ENCODE measurements at places on chromosomes 1 and 21. TPM values are rescaled to one million over a fixed set of nuclear protein-coding genes. Genes with fewer than 3 reads are reported as not detected.

- H3K36me3 ChIP-seq, result no peaks in the 10 kb centered on the region
- DNase-seq, result no peak
- H3K4me1 ChIP-seq, result peaks cover 4% of the 10 kb centered on the region
- H3K27ac ChIP-seq, result no peak overlapping the region
Observed at GRCh38 chr1:45929257-45929687, 125.9 kb downstream of the MAST2 start.

- H3K27me3 ChIP-seq, result no peaks in the 10 kb centered on the region
- H3K36me3 ChIP-seq, result no peaks in the 10 kb centered on the region
- no peak overlapping the region for H3K4me3 ChIP-seq
- no peaks in the 10 kb centered on the region for H3K4me1 ChIP-seq
- no peak overlapping the region for H3K27ac ChIP-seq
- no peak for DNase-seq
Observed at GRCh38 chr1:232271299-232271698, 358.6 kb downstream of the SIPA1L2 start.

GRCh38 chr1:168636642-168637111 lies 60.3 kb downstream of the XCL1 start:
- DNase-seq, result no peak
- no peaks in the 10 kb centered on the region for H3K36me3 ChIP-seq
- H3K4me3 ChIP-seq, result no peak overlapping the region
- H3K4me1 ChIP-seq, result peaks cover 4% of the 10 kb centered on the region

- no peak for DNase-seq
- peaks cover 10% of the 10 kb centered on the region for H3K36me3 ChIP-seq
- H3K27me3 ChIP-seq, result no peaks in the 10 kb centered on the region
- no peak overlapping the region for H3K27ac ChIP-seq
- no peak overlapping the region for H3K4me3 ChIP-seq
Observed at GRCh38 chr1:56509713-56510641, 69.4 kb downstream of the PLPP3 start.

DNA sequence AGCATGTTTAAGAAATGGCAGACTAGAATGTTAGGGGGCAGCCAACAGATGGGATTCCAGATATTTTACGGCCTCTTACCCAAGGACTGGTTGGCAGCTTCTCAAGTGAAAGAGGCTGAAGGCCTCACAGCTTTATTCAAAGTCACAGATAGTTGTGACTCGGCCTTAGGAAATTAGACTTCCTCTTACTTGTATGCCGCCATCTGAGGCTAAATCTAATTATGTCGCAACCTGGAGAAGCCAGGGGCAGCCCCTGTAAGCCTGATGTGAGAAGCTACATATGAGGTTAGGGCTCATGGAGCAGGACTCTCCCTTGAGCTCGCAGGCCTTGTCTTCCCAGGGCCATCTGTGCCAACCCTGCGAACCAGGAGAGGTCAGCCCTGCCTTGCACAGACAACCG lies 352.5 kb downstream of the HHAT start:
- H3K36me3 ChIP-seq, result no peaks in the 10 kb centered on the region
- H3K4me1 ChIP-seq, result no peaks in the 10 kb centered on the region
- DNase-seq, result no peak
- H3K4me3 ChIP-seq, result no peak overlapping the region
- H3K27me3 ChIP-seq, result no peaks in the 10 kb centered on the region

DNA sequence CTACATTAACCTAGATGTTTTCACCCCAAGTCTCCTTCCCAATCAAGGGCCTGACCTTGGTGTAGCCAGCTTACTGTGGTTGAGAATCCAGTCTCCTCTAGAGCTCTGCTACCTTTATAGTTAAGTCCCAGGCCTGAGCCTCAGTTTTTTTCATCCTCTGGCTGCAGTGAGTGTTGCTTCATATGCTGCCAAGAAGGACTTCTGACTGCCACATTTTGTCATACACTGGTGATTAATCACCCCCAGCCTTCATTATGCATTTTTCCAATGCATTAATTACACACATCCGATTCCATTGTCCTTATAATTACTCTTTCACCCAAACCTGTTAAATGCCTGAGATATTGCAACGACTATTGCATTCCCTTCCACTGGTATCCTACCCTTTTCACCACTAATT lies 66.3 kb upstream of the FGGY start:
- no peaks in the 10 kb centered on the region for H3K36me3 ChIP-seq
- H3K27ac ChIP-seq, result no peak overlapping the region
- H3K4me1 ChIP-seq, result no peaks in the 10 kb centered on the region
- DNase-seq, result no peak

DNA sequence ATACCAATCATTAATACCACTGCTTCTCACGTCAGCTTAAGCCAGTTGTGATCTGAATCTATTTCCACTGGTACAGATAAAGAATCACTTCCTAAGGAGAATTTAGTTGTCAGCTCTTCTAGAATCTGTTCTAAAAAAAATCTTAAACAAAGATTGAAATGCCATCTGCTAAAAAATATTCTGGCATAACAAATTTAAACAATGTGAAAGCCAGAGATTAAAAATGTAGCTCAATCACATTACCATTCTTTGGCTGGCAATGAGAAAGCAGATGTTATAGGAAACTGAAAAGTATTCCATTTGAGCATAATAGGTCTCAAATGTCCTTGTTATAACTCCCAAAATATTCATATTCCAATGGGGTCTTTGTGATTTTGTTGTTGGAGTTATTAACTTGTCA lies 21.7 kb upstream of the LRRC8B start:
- H3K27me3 ChIP-seq, result no peaks in the 10 kb centered on the region
- H3K36me3 ChIP-seq, result no peaks in the 10 kb centered on the region
- DNase-seq, result no peak
- H3K27ac ChIP-seq, result no peak overlapping the region
- no peaks in the 10 kb centered on the region for H3K4me1 ChIP-seq

DNA sequence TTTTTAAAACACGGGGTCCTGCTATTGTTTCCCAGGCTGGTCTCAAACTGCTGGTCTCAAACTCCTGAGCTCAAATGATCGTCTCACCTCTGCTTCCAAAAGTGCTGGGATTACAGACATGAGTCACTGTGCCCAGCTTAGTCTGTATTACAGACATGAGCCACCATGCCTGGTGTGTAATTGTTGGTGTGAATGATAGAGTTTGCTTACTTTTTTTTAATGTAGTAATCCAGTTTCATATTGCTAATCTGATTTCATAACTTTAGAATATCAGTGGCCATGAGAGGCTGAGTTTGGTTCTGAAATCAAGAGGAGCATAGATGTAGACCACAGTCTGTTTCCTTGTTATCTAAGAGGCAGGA lies 3.4 kb downstream of the EPB41 start:
- DNase-seq, result no peak
- no peaks in the 10 kb centered on the region for H3K36me3 ChIP-seq
- H3K27me3 ChIP-seq, result no peaks in the 10 kb centered on the region
- no peak overlapping the region for H3K27ac ChIP-seq
- no peak overlapping the region for H3K4me3 ChIP-seq

DNA sequence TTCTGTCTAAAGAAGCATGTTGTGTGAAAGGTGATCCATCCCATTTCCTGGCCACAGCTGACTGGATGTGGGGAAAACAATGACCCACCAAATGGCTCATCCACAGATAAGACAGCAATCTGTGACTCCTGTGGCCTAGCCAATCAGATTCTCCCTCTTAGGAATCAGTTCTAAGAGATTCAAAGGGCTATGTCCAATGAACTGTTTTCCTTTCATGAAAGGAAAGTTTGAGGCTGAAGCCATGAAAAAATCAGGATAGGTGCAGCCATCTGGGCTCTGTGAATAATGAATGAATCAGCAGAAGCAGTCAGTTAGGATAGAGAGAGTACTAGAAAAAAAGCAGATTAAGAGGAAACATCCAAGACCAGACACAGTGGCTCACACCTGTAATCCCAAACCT lies 164.7 kb downstream of the NRIP1 start:
- no peak for DNase-seq
- H3K27me3 ChIP-seq, result no peaks in the 10 kb centered on the region
- H3K36me3 ChIP-seq, result no peaks in the 10 kb centered on the region

DNA sequence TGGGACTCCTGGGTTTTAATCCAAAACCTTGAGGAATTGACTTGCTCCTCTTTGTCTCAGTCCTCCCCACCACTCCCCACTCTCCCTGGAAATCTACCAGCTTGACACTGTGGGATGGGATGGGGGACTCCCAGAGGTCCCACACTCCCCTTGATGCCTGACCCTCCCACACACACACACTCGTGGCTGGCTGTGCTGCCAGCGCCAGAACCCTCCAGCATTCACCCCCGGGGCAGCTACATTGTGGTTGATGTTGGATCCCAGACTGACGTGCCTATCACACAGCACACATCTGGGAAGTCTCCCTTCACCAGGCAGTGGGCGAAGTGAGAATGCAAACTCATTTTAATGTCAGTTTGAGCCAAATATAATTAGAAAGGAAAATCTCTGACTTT lies 10.0 kb downstream of the KIRREL1 start:
- H3K27ac ChIP-seq, result peak overlapping the region; percentile 62
- H3K4me3 ChIP-seq, result no peak overlapping the region
- H3K4me1 ChIP-seq, result peaks cover 13% of the 10 kb centered on the region

GRCh38 chr1:14724678-14725077 lies 126.2 kb downstream of the KAZN start:
- DNase-seq, result no peak
- H3K36me3 ChIP-seq, result no peaks in the 10 kb centered on the region
- no peak overlapping the region for H3K27ac ChIP-seq
- no peaks in the 10 kb centered on the region for H3K4me1 ChIP-seq

DNA sequence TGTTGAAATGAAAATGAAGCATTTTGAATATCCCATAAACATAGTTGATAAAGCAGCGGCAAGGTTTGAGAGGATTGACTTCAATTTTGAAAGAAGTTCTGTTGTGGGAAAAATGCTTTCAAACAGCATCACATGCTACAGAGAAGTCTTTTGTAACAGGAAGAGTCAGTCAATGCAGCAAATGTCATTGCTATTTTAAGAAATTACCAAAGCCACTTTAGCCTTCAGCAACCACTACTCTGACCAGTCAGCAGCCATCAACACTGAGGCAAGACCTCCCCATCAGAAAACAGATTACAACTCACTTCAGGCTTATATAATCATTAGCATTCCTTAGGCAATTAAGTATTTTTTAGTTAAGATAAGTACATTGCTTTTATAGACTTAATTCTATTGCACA lies 33.8 kb upstream of the FCRL3 start:
- DNase-seq, result no peak
- H3K27ac ChIP-seq, result no peak overlapping the region
- no peak overlapping the region for H3K4me3 ChIP-seq
- H3K27me3 ChIP-seq, result no peaks in the 10 kb centered on the region

GRCh38 chr1:226676381-226676780 lies 62.7 kb downstream of the ITPKB start:
- no peak overlapping the region for H3K27ac ChIP-seq
- DNase-seq, result no peak
- H3K4me1 ChIP-seq, result peaks cover 6% of the 10 kb centered on the region
- no peaks in the 10 kb centered on the region for H3K36me3 ChIP-seq
- no peak overlapping the region for H3K4me3 ChIP-seq

GRCh38 chr1:21645550-21645949 lies 23.6 kb downstream of the RAP1GAP start:
- DNase-seq, result no peak
- no peak overlapping the region for H3K4me3 ChIP-seq
- no peak overlapping the region for H3K27ac ChIP-seq
- no peaks in the 10 kb centered on the region for H3K4me1 ChIP-seq
- no peaks in the 10 kb centered on the region for H3K36me3 ChIP-seq

- no peak overlapping the region for H3K27ac ChIP-seq
- H3K4me1 ChIP-seq, result no peaks in the 10 kb centered on the region
- no peak overlapping the region for H3K4me3 ChIP-seq
- no peaks in the 10 kb centered on the region for H3K36me3 ChIP-seq
Observed at GRCh38 chr1:175035865-175036264, 12.6 kb upstream of the MRPS14 start.

DNA sequence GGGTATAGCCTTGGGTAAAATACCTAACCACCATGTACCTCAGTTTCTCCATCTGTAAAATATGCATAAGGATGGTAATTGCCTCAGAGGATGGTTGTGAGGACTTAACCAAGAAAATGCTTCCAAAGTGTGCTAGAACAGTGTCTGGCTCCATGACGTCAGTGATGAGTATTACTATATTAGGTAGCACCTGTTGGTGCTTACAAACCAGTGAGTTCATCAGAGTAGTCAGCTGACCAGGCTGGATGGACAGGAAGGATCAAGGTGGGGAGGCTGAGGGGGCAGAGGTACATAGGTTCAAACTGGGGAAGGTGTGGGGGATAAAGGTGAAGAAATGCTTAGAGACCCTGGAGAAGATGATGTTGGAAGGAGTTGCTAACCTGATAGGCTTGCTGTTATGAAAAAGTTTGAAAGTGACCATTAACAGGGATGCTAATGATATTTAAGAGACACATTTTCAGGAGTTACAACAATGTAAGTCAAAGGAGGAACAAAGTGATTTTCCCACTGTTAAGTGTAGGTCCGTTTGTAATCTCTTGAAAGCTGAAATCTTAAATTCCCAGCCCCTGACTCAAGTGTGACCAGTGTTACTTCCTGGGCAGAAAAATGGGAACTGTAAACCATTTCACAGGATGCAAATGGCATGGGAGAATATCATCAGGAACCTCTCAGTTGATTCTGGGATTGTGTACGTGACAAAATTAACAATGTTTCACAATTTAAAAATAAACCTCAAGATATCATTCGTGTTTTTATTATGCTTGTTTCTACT lies 4.4 kb downstream of the NTPCR start:
- no peak overlapping the region for H3K4me3 ChIP-seq
- no peak for DNase-seq
- H3K36me3 ChIP-seq, result no peaks in the 10 kb centered on the region
- H3K4me1 ChIP-seq, result no peaks in the 10 kb centered on the region
- no peak overlapping the region for H3K27ac ChIP-seq

GRCh38 chr21:46119144-46119636 lies 21.3 kb downstream of the COL6A2 start:
- H3K4me3 ChIP-seq, result no peak overlapping the region
- H3K4me1 ChIP-seq, result no peaks in the 10 kb centered on the region
- peaks cover 42% of the 10 kb centered on the region for H3K36me3 ChIP-seq
- no peak overlapping the region for H3K27ac ChIP-seq
- peak; percentile 45 for DNase-seq

DNA sequence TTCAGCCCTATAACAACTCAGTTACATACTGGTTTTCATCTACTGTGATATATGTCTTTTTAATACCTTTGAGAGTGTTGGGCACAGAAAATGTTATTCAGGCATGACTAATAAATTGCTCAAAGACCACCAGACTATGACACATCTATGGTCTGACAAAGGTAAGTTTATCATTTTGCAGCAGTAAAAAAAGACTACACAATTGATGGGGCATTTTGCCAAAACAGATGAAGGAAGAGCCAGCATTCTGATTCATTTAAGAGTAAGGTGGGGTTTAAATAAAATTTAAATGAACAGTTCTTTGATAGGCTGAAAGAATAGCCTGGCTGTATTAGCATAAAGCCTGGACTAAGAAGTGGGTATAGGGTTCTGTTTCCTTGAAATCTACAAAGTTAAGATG lies 8.8 kb upstream of the RNPC3 start:
- H3K27ac ChIP-seq, result no peak overlapping the region
- no peaks in the 10 kb centered on the region for H3K36me3 ChIP-seq
- no peak for DNase-seq
- H3K4me1 ChIP-seq, result no peaks in the 10 kb centered on the region

AGTRAP gene
- total RNA-seq, result 33.4 TPM

SLC2A5 gene
- 17.5 TPM for total RNA-seq

DPT gene
- 32.5 TPM for total RNA-seq

KIF26B gene
- 0.58 TPM for total RNA-seq

GIPC2 gene
- 2.8 TPM for total RNA-seq

OR2T29 gene
- not detected for total RNA-seq

All from aorta (tissue), 5 donors.